ENCODE measurements at places on chromosomes 7 and 10.

GRCh38 chr10:127148933-127149220 lies 47.5 kb downstream of the INSYN2A start:
- no peak for DNase-seq

DNA sequence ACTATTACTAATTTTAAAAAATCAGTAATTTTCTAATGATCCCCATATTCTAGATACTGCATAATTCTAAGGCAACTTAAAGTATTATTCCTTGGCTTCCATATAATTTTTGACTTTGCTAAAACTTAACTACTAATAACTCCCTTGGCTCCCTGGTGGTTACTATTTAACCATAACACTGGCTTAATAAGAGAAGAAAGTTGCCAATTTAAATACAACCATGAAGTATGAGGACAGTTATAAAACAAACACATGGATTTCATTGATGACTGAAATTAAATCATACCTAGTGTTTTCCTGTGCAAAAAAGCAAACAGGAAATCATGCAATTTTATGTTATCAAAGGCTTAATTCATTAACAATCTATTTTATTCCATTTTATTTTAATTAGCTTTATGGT lies 1073.9 kb downstream of the GRM8 start:
- no peak for DNase-seq

- DNase-seq = no peak
These were observed 157.3 kb downstream of the TMEM178B start for GRCh38 chr7:141231018-141231792.

DNA sequence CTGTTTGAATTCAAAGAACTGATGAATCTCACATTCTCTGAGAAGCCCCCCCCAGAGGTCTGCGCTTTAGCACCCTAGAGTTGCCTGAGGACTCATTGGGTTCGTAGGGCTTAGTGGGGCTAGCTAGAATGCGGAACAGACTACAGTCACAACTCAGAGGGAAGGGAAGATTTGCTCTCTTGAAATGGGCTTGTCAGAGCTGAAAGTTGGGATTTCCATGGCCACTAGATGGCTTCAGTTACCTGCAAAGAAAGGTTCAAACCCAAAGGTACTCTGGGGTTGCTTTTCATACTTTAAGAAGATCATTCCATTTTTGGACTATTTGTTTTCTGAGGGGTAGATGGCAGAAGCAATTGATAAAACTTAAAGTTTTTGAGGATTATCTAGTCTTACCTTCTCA lies 205.0 kb downstream of the BBS9 start:
- DNase-seq = no peak

DNA sequence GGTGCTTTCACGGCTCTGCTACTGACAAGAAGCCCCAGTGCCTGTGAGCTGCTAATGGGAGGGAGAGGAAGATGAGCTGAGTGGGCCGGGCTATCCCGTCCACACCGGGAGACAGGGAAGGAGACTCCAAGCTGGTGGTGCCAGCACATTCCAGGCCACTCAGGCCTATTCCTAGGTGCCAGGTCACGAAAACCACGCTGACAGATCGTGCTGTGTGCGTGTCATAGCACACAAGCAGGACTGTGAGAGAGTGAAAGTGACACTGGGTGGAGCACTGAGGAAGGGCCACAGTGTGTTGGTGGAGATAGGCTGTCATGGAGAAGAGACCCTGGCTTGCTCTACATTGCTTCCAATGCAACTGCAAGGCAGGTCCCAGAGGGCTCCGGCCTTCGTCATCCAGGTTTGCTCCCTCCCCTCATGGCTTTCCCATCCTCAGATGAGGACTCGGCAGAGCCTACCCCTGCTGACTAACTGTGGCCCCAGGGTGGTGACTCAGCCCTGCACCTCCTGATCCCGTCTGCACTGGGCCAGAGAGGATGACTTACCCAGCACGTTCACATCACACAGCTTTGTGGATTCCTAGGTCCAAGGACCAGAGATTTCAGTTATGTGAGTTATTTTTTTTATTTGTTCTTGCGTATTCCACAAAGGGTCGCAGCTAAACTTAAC lies 167.3 kb downstream of the EGFR start:
- DNase-seq = no peak

DNA sequence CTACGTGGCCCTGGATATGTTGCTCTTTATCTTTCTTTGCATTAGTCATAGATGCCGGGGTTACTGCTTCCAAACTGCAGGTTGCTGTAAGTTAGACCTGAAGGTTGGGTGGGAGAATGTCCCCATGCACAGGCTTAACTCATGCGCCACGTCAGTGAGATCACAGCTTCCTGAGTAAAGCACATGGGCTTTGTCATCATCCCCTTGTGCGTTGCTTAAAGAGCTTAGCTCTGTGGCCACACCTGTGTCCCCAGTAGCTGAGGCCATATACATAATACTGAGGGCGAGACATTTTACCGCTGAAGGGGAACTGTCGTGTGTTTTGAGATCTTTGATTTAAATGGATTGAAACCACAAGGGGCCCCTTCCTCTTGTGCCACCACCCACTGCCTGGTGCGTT lies 45.8 kb upstream of the BTBD16 start:
- DNase-seq = no peak

DNA sequence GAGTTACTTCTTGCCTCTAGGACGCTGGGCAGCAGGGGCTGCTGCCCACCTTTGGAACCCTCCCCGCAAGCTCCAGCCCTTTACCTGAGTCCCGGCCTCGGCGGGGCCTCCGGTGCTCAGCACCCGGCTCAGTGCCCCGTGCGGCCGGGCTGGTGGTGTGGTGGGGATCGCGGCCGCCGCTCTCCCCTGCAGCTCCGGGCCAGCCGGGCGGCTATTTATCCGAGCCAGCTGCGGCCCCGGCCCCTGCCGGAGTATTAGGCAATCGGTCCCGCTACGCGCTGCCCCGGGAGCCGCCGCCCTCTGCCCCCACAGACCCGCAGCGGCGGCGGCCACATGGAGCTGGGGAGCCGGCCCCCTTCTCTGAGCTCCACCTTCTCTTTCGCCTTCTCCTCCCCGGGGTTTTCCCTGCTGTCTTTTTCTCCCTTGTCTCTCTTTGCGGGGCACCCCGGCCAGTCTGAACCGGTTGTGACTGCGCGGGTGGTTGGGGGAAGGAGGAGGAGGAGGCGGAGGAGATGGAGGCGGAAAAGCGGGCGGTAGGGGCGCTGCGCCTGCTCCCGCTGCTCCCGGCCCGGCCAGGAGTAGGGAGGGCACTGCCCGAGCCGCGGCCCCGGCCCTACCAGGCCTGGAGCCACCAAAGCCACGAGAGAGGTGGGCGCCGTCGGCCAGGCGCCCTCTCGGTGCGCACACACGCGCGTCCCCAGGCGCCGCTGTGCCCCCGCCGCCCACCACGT lies at the start of gene SLC16A9:
Gene SLC16A9 (minus strand): TSS at position 456 of the 731 bp plus-strand sequence. CDS start 25,559 bp downstream, outside the sequence.
- DNase-seq = no peak

GRCh38 chr10:29471544-29471859 lies 163.3 kb downstream of the SVIL start:
- DNase-seq = no peak

DNA sequence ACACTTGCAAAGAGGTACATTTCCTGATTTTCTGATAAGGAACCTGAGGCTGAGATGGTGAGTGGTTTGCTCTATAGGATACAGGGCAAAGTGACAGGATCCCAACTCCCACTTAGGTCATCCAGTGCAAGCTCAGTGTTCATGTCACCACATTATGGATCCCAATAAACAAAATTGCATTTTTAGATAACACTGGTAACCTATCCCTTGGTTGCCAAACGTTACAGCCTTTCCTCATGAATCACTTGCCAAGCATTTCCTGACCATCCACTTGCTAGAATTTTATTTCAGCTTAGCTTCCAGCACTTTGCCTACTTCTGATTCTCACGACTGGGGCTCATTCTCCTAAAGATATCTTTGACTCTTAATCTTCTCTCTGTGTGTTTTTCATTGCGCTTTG lies 131.4 kb upstream of the ODAD2 start:
- no peak for DNase-seq

GRCh38 chr10:71229726-71230655 lies 17.6 kb downstream of the UNC5B start:
- DNase-seq = no peak

All from activated CD4-positive, CD25-positive, alpha-beta regulatory T cell treated with anti-CD3 and anti-CD28 coated beads, Interleukin-2, amount 50 U/mL, for 16 hours (primary cell).